ENCODE measurements at places on chromosomes 12 and 14. TPM values are rescaled to one million over a fixed set of nuclear protein-coding genes. Genes with fewer than 3 reads are reported as not detected.

The FAM186B gene
- 0.59 TPM for total RNA-seq

The NRXN3 gene
- total RNA-seq = 2.5 TPM

DNA sequence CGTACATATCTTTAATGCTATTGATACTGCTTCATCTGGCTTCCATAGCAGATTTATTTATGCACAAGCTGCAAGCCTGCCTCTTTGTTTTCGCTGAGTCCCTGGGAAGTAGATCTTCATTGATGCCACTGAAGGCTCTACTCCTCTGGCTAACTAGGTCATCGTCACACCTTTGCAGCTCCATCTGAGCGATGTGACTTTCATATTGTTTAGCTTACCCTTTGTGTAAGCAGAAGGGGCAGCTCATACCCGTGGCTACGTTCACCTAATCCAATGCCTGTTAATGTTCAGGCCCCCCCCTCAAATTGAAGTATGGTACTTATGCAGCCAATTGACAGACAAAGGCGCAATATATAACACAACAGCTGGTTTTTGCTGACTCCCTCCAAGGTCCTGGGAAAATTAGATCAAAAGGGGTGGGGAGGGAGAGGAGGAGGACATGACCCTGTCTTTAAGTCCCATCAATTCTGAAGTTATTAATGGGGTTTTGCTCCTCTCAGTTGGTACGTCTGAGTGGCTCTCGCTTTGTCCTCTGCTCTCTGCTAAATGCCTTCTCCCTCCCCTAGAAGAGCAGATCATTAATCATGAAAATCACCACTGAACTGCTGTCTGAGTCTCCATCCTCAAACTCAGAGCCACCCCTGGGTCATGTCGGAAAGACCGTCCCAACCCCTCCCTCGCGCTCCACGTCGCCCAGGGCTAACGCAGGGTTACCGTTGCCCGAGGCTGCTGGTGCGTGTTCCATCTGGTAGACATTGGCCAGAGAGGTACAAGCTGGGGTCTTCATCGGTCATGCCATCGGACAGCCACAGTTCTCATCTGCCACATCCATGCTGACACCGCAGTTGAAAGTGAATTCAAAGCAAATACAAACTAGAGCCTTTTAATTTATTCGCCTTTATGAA lies 128.8 kb downstream of the ADGRD1 start:
- DNase-seq = no peak

GRCh38 chr14:95536036-95536593 lies 1.3 kb downstream of the GLRX5 start:
- no peak for DNase-seq

- no peak for DNase-seq
These were observed 313.6 kb downstream of the NUAK1 start for GRCh38 chr12:105825141-105825540.
